ENCODE measurements at places on chromosomes 11 and 22.

DNA sequence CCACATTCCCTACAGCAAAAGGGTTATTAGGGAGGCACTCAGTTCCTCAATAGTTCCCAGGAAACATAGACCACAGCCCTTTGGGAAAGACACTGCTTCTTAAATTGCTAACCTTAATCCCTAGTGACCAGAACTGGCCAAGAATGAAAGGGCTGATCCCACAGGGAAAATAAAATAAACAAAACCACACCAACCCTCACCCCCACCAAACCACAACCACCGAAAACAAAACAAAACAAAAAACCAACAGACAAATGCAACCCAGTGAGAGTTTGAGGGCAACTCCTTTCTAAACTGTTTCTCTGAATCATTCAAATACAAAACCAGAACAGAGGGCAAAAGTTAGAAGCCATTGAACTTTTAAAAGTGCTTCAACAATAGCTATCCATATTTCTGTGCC, 57.2 kb downstream of the NAV2 start:
- no peak for DNase-seq

- no peak for DNase-seq
Measured at GRCh38 chr11:66278363-66279091, 552 bp downstream of the CNIH2 start.

DNA sequence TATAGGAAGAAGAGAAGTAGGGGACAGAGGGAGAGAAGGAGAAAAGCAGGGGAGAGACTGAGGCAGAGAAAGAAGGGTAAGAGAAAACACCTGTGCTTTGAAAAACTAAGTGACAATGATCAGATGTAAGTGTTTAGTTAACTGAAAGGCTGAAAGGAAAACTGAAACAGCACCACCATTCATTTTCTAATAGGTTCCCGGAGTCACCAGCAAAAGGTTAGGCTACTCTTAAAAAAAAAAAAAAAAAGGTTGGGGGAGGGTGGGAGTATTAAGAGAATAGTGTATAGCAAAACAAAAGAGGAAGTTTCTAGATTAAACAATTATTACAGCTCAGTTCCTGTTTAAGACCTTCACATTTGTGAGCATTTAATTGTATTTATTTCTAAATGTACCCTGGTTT, 113.8 kb downstream of the CADM1 start:
- no peak for DNase-seq

- no peak for DNase-seq
Measured at GRCh38 chr11:110587972-110588371, 124.3 kb downstream of the ARHGAP20 start.

DNA sequence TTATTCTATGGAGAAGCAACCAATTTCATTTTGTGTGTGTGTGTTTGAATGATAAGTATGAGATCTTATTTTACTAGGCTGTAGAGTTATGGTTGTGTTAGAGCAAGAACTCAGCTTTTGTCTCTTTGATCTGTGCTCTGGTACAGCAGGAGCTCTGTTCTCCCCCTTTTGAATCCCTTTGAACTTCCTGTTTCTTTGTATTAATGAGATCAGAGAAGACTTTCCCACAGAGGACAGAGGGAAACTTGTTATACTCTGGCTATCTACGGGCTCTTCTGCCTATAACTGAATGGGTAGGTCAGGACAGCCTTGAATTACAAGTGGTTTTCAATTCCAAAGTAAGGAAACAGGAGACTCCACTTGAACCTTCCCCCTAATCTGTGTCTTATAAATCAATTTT, 1015.0 kb upstream of the RAG2 start:
- DNase-seq, result no peak

- DNase-seq, result no peak
Measured at GRCh38 chr11:27061461-27061821, 20.8 kb downstream of the BBOX1 start.

- DNase-seq, result no peak
Measured at GRCh38 chr11:18720808-18721560, 5.0 kb downstream of the IGSF22 start.

DNA sequence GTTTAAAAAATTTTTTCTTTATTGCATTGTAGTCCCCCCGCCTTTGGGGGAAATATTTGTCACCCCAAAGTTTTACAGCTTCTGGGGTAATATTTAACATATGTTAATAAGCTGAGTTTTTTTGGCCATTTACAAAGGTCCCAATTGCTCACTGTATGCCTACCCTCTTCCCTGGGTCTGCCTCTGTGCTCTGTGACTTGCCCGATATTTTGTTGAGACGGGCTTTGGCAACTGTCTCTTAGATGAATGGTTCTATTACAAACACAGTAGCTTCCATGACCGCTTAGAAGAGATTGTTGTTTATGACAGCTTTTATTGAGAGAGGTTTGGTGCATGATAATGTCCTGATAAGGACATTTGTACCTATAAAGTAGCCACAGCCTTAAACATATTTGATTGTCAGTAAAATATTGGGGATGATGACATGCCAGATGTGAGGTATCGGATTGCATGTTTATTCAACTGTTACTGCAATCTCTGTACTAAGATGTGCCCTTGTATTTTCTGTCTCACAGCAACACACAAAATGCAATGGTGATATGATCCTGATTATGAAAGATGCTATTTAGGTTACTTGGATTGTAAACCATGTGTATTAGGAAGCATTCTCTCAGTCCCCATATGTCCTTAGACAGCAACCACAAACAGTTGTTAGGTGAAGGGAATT, 103.1 kb downstream of the TEAD1 start:
- no peak for DNase-seq

- DNase-seq, result no peak
Measured at GRCh38 chr22:45270095-45271020, 14.4 kb upstream of the UPK3A start.

- DNase-seq, result no peak
Measured at GRCh38 chr11:44600839-44601383, 35.4 kb downstream of the CD82 start.

DNA sequence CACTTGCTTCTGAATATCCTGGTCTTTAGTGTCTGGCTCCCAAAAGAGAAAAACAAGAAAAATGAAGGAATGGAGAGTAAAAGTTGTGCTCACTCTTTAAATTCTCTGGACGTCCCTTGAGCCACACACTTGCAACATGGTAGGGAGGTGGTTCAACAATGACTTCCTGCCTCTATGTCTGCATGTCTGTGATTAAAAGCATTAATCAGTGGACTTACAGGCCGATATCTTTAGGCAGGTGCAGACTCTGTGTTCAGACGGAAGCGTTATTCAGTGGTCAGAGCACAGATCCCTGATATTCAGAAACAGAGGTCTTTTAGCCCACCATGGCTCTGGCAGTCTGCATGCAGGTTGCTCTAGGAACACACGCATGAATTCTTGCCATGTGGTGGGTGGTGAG, 1920.0 kb upstream of the RAG2 start:
- no peak for DNase-seq

- DNase-seq, result no peak
Measured at GRCh38 chr22:36520423-36520822, 8.5 kb downstream of the EIF3D start.

DNA sequence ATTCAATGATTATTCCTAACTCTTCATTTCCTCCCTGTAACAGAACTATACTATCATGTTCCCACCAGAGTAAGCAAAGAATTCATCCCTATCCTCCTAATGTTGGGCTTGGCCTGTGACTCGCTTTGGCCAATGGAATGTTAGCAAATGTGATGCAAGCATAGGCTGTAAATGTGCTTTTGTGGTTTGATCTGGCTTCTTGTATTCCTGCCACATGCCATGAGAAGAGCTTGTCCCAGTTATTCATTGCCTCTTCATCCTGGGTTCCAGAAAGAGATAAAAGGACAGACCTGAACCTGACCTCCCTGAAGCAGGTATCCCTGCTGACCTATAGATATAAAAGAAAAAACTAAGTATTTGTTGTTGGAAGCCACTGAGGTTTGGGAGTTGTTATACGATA, 51.0 kb downstream of the SYTL2 start:
- no peak for DNase-seq

GRCh38 chr22:37293172-37293571, 10.9 kb downstream of the CYTH4 start:
- DNase-seq, result no peak

- DNase-seq, result no peak
Measured at GRCh38 chr11:126790550-126791081, 210.0 kb downstream of the KIRREL3 start.
